ENCODE measurements at places on chromosomes 11 and 22. TPM values are rescaled to one million over a fixed set of nuclear protein-coding genes. Genes with fewer than 3 reads are reported as not detected.

DNA sequence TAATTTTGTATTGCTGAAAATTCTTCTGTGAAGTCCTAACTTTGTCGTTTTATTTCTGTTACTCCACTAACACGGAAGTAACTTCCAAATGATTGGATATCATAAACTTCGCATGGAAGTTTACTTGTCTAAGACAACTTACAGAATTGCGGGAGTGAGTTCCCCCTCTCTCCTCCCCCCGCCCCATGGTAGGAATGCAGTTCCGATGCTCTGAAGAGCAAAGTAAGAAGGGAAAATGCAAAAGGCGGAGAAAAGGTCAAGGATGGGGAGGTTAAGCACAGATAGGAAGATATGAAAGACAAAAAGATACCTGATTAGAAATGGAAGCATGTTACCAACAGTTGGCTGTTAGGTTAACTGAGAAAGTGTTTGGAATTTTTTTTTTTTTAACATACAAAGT is 1.3 kb downstream of the EIF3M start:
- no peak for DNase-seq
- H3K27me3 ChIP-seq = no peaks in the 10 kb centered on the region
- peaks cover 9% of the 10 kb centered on the region for H3K4me1 ChIP-seq
- peak overlapping the region; percentile 64 for H3K4me3 ChIP-seq

CENPM gene
- 13.0 TPM for polyA plus RNA-seq

DNA sequence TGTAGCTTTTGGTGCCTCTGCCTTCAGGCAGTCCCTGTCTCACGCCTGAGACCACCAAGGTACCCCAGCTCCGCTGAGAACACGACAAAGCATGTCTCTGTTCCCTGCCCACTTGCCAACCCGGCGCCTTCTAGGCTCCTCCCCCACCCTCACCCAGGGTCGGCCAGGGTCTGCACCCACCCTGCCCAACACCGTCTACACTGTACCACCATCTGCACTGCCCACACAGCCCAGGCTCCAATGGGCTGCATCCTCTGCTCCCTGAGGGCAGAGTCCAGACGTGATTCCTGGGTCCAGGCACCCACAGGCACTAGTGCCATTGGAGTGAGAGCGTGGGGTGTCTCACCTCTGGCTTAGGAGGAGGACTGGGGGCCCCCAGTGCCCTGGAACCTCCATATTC is 22.8 kb upstream of the ACR start:
- DNase-seq = no peak
- peaks cover 12% of the 10 kb centered on the region for H3K27me3 ChIP-seq
- H3K36me3 ChIP-seq = peaks cover 72% of the 10 kb centered on the region
- no peak overlapping the region for H3K27ac ChIP-seq

DNA sequence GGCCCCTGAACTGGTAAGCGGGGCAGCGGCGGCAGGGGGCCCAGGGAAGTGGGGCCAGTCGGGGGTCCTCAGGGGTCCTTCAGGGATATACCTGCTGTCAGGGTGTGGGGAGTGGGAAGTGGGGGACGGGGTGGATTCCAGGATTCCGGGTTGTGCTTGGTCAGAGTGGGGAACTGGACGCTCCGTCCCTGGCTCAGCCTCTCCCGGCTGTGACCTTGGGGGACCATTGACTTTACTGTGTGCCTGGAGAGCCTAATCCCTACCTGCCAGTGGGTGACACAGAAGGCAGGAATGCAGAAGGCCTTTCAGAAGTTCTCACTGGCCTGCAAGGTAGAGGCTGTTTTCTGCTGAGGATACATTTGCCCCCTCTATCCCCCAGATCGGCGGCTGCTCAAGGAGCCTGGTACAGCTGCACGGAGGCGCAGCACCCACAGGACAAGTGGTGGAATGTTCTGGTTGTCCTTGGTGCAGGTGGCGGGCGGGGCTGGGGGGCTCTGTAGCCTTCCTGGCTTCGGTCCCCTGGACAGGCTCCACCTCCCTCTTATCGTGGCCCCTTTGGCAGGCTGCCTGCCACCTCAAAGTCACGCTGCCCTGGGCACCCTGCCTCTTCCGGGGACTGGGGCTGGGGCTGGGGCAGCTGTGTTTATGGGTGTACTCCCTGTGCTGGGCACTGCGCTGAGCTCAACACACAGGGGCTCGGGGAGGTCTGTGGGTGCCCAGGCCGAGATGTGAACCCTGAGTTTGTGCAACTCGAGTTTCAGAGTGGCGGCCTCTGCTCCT is 18.4 kb downstream of the KCNQ1 start:
- no peaks in the 10 kb centered on the region for H3K27me3 ChIP-seq
- H3K4me1 ChIP-seq = no peaks in the 10 kb centered on the region
- H3K4me3 ChIP-seq = no peak overlapping the region
- H3K27ac ChIP-seq = no peak overlapping the region

USH1C gene
- 3.7 TPM for polyA plus RNA-seq

DNA sequence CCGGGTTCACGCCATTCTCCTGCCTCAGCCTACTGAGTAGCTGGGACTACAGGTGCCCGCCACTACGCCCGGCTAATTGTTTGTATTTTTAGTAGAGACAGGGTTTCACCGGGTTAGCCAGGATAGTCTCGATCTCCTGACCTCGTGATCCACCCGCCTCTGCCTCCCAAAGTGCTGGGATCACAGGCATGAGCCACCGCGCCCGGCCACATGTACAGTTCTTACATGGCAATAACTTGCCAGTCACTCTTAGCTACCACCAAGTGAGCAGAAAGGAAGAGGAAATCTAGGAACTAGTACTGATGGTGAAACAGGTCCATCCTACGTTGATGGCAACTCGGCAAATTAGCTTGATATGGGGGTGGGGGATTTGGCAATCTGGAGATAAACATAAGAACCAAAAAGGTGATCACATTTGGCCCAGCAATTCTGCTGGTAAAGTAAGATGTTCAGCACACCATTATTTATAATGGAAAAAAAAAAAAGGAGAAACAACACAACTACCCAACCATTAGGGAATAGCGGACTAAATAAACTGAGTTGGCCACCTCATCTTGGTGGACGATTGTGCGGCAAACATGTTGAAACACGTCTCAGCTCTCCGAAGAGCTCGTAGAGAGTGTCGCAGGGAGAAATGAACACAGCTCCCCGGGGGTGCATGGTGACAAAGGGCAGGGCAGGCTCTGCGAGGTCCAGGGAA is 5.3 kb downstream of the NLRP6 start:
- H3K4me1 ChIP-seq = peaks cover 23% of the 10 kb centered on the region
- H3K36me3 ChIP-seq = no peaks in the 10 kb centered on the region
- DNase-seq = no peak
- H3K27me3 ChIP-seq = peaks cover 80% of the 10 kb centered on the region
- no peak overlapping the region for H3K27ac ChIP-seq

OR6A2 gene
- not detected for polyA plus RNA-seq

DNA sequence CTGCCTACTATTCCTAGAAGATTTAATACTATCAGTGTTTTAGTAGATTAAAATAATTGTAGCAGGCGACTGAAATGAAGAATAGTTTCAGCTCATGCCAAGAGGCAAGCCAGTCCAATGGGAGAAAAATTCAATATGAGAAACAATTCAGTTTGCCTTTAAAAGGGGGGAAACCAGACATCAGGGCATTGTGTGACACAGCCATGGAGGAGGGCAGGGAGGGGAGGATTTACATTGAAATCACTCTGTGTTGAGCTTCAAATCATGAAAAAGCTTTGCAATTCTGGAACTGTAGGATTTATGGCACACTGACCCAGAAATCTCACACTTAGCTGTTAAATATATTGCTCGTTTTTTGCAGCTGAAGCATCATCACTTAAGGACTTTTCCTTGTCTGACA is 4.6 kb downstream of the SLC1A2 start:
- peak overlapping the region; percentile 29 for H3K27ac ChIP-seq
- H3K4me1 ChIP-seq = peaks cover 18% of the 10 kb centered on the region
- DNase-seq = peak; percentile 77

GRCh38 chr22:48881326-48881980 is 946.2 kb downstream of the BRD1 start:
- DNase-seq = no peak
- peaks cover 7% of the 10 kb centered on the region for H3K36me3 ChIP-seq
- no peak overlapping the region for H3K27ac ChIP-seq
- H3K4me1 ChIP-seq = peaks cover 9% of the 10 kb centered on the region

WBP2NL gene
- polyA plus RNA-seq = 6.2 TPM

GRCh38 chr11:14148653-14149273 is 186.2 kb downstream of the SPON1 start:
- H3K4me3 ChIP-seq = no peak overlapping the region
- no peaks in the 10 kb centered on the region for H3K27me3 ChIP-seq
- DNase-seq = no peak
- H3K36me3 ChIP-seq = no peaks in the 10 kb centered on the region
- no peaks in the 10 kb centered on the region for H3K4me1 ChIP-seq
- no peak overlapping the region for H3K27ac ChIP-seq

CAPN5 gene
- polyA plus RNA-seq = 42.6 TPM

- no peak overlapping the region for H3K27ac ChIP-seq
- DNase-seq = peak; percentile 72
- no peak overlapping the region for H3K4me3 ChIP-seq
- no peaks in the 10 kb centered on the region for H3K27me3 ChIP-seq
These were observed 9.3 kb downstream of the TFIP11 start for GRCh38 chr22:26502688-26503561.

GRCh38 chr11:92500453-92500852 is 275.8 kb downstream of the FAT3 start:
- no peaks in the 10 kb centered on the region for H3K36me3 ChIP-seq
- no peak overlapping the region for H3K4me3 ChIP-seq
- no peaks in the 10 kb centered on the region for H3K4me1 ChIP-seq

LRRC75B gene
- polyA plus RNA-seq = 38.7 TPM

ACR gene
- 0.70 TPM for polyA plus RNA-seq

OOSP4A gene
- not detected for polyA plus RNA-seq

- H3K36me3 ChIP-seq = no peaks in the 10 kb centered on the region
- H3K27me3 ChIP-seq = no peaks in the 10 kb centered on the region
- no peak overlapping the region for H3K27ac ChIP-seq
- H3K4me1 ChIP-seq = peaks cover 13% of the 10 kb centered on the region
These were observed 2.4 kb upstream of the CECR2 start for GRCh38 chr22:17366830-17367229.

GRCh38 chr11:124761301-124762104 is 587 bp downstream of the ESAM start:
- peaks cover 45% of the 10 kb centered on the region for H3K4me1 ChIP-seq
- DNase-seq = no peak
- H3K4me3 ChIP-seq = peak overlapping the region; percentile 22
- H3K27ac ChIP-seq = peak overlapping the region; percentile 43
- peaks cover 64% of the 10 kb centered on the region for H3K27me3 ChIP-seq

Data from spinal cord (tissue), 10 donors.